Stimulated activated CD4-positive, alpha-beta T cell treated with anti-CD3 and anti-CD28 coated beads, Interleukin-12 subunit alpha, Interleukin-12 subunit beta, amount 100 ng/mL, for 24 hours (primary cell): ENCODE measurements at places on chromosomes 12 and 14.
A peak's percentile ranks its signal among the peaks of the same experiment; 100 is the strongest.

GRCh38 chr12:121590476-121591143, 9.8 kb upstream of the KDM2B start:
- peak; percentile 41 for DNase-seq

GRCh38 chr12:105109465-105110212, 2.1 kb downstream of the WASHC4 start:
- no peak for DNase-seq

- no peak for DNase-seq
Measured at GRCh38 chr14:68968721-68969120, 10.4 kb downstream of the ACTN1 start.

GRCh38 chr14:58783792-58784511, 146.2 kb downstream of the DACT1 start:
- no peak for DNase-seq

GRCh38 chr12:118980407-118981014, 830 bp upstream of the SRRM4 start:
- DNase-seq, result no peak
